Suprapubic skin (tissue), 4 donors: ENCODE measurements at places on chromosomes 1 and 21.

- peak overlapping the region; percentile 58 for H3K4me3 ChIP-seq
- H3K27ac ChIP-seq: peak overlapping the region; percentile 73
- DNase-seq: no peak
- H3K36me3 ChIP-seq: no peaks in the 10 kb centered on the region
These were observed 319 bp downstream of the HES2 start for GRCh38 chr1:6419397-6419803.

- no peak overlapping the region for H3K27ac ChIP-seq
- H3K4me3 ChIP-seq: no peak overlapping the region
- DNase-seq: no peak
- H3K27me3 ChIP-seq: peaks cover 4% of the 10 kb centered on the region
- no peaks in the 10 kb centered on the region for H3K36me3 ChIP-seq
These were observed 37.7 kb downstream of the SYF2 start for GRCh38 chr1:25194572-25195020.

- no peaks in the 10 kb centered on the region for H3K4me1 ChIP-seq
- no peak overlapping the region for H3K4me3 ChIP-seq
- no peaks in the 10 kb centered on the region for H3K27me3 ChIP-seq
These were observed 53.8 kb downstream of the LYPLAL1 start for GRCh38 chr1:219227360-219228057.

GRCh38 chr1:56081173-56081572, 498.2 kb downstream of the PLPP3 start:
- H3K4me1 ChIP-seq: peaks cover 14% of the 10 kb centered on the region
- H3K36me3 ChIP-seq: no peaks in the 10 kb centered on the region
- no peaks in the 10 kb centered on the region for H3K27me3 ChIP-seq
- H3K4me3 ChIP-seq: no peak overlapping the region
- peak overlapping the region; percentile 67 for H3K27ac ChIP-seq

- peaks cover 6% of the 10 kb centered on the region for H3K27me3 ChIP-seq
- no peaks in the 10 kb centered on the region for H3K4me1 ChIP-seq
- H3K4me3 ChIP-seq: no peak overlapping the region
These were observed 415.4 kb upstream of the VAMP3 start for GRCh38 chr1:7355646-7356045.
